CD4-positive, alpha-beta memory T cell (primary cell): ENCODE measurements at places on chromosomes 16 and 17. TPM values are rescaled to one million over a fixed set of nuclear protein-coding genes. Genes with fewer than 3 reads are reported as not detected.

- no peak for DNase-seq
These were observed 17.7 kb upstream of the SMURF2 start for GRCh38 chr17:64679710-64680216.

The RHBDL3 gene
- total RNA-seq: not detected

- no peak for DNase-seq
These were observed 19.0 kb upstream of the CALB2 start for GRCh38 chr16:71339236-71340171.

The TPSG1 gene
- not detected for total RNA-seq

GRCh38 chr16:7397901-7398300, 65.3 kb downstream of the RBFOX1 start:
- DNase-seq: no peak

- no peak for DNase-seq
These were observed 11.6 kb upstream of the CES4A start for GRCh38 chr16:66976746-66977145.

- DNase-seq: no peak
These were observed 26.7 kb downstream of the PIMREG start for GRCh38 chr17:6470751-6471521.

- peak; percentile 74 for DNase-seq
These were observed 37.5 kb upstream of the CCR7 start for GRCh38 chr17:40602445-40603443.

The CYTH1 gene
- total RNA-seq: 380 TPM

- DNase-seq: no peak
These were observed 70.1 kb upstream of the DOC2B start for GRCh38 chr17:251531-251930.

DNA sequence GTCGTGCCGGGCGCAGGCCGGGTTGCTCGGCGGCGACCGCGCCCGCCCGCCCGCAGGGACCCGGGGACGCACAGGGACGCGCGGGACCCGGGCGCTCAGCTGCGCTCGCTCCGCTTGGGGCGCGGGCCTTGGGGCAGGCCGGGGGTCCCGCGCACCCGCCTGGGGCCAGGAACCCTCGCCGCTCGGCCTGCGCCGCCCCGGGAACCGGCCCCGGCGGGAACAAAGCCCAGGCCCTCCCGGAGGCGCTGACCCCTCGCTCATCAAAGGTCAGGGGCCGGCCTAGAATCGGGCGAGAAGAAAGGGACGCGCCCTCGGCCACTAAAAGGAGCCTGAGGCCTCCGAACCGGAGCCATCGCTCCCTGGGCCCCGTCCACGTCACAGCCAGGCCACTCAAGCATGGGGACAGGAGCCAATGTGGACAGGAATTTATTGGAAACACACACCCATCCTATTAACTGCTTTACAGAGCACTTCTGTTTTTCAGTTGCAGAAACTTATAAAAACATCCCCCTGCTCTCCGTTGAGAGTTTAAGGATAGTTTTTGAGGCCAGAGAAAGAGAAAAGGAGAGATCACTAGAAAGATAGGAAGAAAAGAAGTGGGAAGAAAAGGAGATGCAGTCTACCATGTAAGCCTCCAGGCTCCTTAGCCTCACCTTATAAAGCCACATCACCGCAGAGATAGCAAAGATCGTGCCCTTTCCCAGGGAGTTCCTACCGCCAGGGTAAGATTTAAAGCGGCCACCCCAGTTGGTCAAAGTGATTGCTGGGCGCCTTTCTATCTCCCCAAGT, 558 bp upstream of the ZFHX3 start:
- no peak for DNase-seq

The TBX6 gene
- 1.3 TPM for total RNA-seq

- DNase-seq: no peak
These were observed 382.0 kb downstream of the GRIN2A start for GRCh38 chr16:9800186-9800738.

- peak; percentile 54 for DNase-seq
These were observed 6.1 kb downstream of the ZG16 start for GRCh38 chr16:29784157-29784556.

The TMC7 gene
- total RNA-seq: not detected

- DNase-seq: no peak
These were observed 111.3 kb downstream of the BANP start for GRCh38 chr16:88062341-88063210.

- DNase-seq: no peak
These were observed 33.6 kb downstream of the PIGL start for GRCh38 chr17:16250635-16251034.

- no peak for DNase-seq
These were observed 16.8 kb downstream of the PIRT start for GRCh38 chr17:10821054-10821453.

- peak; percentile 36 for DNase-seq
These were observed 3.9 kb upstream of the HEXIM1 start for GRCh38 chr17:45144199-45145034.

DNA sequence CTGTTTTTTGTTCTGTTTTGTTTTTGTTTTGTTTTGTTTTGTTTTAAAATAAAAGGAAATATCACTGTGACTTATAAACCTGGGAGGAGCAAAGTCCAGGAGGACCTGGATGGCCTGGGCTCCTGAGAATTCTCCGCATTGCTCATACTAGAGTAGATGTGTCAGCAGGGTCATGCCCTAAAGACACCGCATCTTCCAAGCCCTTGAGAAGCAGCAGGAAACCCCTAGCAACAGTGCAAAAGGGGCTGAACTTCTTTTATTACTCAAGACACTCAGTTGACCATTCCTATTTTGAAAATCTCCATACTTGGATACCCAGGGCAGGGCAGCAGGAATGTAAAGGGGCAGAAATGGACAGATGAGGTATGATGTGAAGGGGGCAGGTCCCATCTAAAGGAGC, 51.8 kb downstream of the SYT17 start:
- DNase-seq: no peak

DNA sequence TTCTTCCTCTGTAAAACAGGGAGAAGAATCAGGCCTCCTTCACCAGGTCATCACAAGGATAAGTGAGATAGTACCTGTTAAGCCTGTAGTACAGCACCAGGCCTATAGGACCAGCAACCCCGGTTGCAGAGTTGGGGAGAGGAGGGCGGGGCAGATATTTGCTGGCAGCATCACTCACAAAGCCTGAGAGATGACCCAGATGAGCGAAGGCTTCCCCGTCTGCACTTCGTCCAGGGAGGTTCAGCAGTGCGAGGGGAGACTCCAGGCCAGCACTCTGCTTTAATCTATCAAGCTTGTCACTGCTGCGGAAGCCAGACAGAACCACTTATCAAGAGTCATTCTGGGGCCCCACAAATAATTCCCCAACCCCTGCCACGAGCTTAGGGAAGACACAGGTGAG, 15.8 kb upstream of the RBBP6 start:
- DNase-seq: no peak

DNA sequence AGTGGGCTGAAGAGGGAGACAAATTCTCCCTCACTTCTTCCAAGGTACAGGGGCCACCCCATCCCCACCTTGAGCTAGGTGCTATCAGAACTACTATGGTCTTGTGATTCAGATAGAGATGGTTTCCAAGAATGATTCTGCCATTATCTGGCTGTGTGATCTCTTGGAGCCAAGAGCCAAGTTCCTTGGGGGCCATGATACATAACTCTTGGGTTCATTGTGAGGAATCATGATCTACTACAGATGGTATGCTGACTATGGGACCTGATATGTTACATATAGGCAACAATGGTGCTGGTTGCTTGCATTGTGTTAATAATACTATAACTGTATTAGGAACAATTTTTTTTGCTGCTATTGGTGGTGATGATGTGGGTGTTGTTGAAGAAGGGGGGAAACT, 45.7 kb downstream of the DYNLRB2 start:
- no peak for DNase-seq

DNA sequence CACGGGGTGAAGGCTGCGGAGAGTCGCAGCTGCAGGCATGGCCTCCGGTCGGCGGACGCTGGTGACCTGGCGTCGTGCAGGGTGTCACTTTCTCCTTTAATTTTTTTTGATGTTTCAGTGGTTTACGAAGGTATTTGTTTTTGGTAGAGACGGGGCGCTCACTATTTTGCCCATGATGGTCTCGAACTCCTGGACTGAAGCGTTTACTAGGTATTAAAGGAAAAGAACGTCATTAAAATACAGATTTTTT, 17.1 kb downstream of the ZNF213 start:
- peak; percentile 43 for DNase-seq
